ENCODE measurements at places on chromosomes 1 and 21.

DNA sequence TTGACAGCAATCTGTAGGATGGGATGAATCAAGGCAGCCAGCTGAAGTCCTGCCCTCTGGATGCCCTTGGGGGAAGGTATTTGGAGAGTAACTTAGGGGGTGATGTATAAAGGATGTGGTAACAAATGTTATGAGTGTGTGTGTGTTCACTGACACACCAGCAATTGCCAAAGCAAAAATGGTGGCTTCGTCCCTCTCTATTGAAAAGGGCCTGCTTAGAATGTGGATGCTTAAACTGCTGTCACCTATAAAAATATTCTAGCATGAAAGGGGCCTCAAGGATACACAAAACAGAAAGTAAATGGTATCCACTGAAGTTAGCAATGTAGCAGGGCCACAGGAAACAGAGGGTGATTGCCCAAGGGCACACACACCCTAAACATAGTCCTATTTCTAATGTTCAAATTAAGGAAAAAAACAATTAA, 15.1 kb upstream of the AIM2 start:
- DNase-seq = no peak

- DNase-seq = no peak
Measured at GRCh38 chr1:61517345-61517744, 207.6 kb downstream of the TM2D1 start.

DNA sequence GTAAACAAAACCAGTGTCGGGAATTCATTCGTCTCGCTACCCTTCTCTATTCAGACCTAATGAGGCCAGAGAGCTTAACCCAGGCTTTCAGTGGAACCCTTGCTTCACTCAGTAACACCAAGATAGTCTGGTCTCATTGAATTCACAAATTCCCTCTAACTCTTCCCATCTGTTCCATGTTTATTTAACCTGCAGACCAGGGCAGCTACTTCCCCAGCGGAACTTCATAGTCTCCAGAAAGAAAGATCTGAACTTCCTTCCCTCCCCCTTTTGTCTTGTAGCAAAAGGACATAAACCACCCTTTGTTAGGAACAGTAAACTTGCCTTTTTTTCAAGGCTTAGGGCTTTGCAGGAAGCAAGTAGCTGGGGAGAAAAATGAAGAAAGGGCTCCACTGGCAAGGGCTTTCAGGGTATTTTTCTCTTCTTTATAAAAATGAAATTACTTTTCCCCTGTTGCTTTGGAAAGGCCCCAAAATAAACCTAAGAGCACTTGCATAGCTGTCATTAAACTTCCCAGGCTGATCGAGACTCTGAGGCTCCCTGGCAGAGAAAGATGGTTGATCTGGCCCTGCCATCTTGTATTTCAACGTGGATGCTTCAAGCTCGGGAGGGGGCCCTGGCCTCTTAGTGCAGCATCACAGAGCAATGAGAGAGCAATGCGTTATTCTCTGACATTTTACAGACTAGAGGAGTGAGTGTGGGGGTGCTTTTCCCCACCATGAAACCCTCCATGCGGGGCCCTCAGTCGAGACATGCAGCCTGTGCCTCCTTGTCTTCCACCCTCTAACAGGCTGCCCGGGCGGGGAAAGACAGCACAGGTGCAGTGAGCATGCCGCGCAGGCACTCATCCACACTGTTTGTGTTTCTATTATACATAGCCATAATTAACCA, 30.0 kb downstream of the MIS18A start:
- no peak for DNase-seq

- no peak for DNase-seq
Measured at GRCh38 chr1:160708801-160709200, 2.8 kb downstream of the CD48 start.

GRCh38 chr1:156320560-156320959, 17.5 kb downstream of the CCT3 start:
- no peak for DNase-seq

DNA sequence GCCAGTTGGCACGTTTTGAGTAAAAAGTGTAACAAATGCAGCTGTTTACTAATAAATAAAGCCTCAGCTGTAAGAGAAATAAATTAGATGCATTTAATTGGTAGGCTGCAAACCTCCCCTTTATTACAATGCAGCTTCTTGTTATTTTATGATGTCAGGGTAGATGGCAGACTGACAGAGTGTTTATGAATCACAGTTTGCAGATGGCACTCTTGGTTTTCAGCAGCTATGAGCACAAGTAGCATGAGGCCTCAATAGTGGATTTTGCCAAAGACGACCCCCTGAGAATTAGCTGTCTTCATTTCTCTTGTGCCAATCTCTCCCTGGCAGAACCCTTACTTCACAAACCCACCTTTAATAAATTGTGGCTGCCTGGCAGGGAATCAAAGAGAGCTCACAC, 161.2 kb upstream of the C1orf87 start:
- no peak for DNase-seq

DNA sequence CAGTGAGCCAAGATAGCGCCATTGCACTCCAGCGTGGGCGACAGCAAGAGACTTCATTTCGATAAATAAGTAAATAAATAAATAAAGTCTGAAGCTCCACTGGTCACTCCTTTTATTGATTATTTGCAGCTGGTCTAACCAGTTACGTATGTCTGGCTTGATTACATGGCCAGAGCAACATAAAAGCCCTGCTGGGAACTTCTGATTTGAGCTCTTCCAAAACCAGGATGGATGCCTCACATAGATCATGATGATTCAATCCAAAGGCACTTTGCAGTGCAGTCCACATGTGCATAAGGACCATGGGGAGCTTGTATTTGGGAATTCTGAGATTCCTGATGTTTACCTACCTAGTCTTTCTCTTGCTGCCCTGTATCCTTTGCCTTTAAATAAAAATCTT, 24.0 kb downstream of the NSUN4 start:
- no peak for DNase-seq

DNA sequence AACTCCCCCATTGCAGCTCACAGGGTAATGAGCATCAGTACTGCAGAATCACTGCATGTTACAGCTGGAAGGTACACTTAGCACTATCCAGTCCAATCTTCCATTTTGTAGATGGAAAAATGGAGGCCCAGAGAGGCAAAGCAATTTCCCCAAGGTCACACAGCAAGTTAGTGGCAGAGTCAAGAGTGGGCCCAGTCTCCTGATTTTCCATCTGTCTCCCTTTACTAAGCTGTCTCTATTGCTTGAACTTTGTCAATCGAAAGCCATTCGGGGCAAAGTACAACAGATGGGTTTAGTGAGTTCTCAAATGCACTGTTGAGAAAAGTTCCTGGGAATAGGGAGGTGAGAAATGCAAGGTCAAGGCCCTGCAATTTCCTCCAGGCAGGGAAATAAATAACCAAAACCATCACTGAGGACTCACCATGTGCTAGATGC, 50.4 kb upstream of the IFFO2 start:
- no peak for DNase-seq

GRCh38 chr1:199490769-199491527, 536.6 kb upstream of the NR5A2 start:
- no peak for DNase-seq

All from NCI-H187 treated with DMSO at 0.1 percent for 48 hours (cell line).